ENCODE measurements at places on chromosomes 3 and 15.

GRCh38 chr3:153762411-153763235 is 358.6 kb upstream of the ARHGEF26 start:
- no peak for DNase-seq

DNA sequence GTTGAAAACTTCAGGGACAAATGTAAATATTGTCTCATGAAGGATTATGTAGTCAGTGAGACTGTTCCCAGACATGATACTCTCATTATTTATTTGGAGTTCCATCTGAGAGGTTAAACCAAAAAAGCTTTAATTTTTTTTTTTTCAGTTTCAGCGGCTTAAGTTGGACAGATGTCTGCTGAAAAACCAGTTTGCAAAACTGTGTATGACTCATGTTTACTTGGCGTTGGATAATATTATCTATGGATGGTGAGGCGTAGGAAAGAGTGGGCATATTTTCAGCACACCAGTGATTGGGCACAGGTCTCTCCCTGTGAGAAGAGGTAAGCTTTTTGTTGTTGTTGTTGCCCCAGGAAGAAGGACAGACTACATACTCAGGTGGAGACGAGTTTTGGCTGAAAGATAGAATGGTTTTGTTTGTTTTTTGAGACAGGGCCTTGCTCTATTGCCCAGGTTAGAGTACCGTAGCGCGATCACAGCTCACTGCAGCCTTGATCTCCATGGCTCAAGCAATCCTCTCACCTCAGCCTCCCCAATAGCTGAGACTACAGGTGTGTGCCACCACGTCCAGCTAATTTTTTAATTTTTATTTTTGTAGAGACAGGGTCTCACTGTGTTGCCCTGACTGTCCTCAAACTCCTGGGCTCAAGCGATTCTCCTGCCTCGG is 16.4 kb upstream of the ANXA2 start:
- no peak for DNase-seq

GRCh38 chr3:120151791-120152190 is 57.5 kb upstream of the GSK3B start:
- DNase-seq = no peak

GRCh38 chr3:32836601-32837000 is 18.8 kb downstream of the TRIM71 start:
- no peak for DNase-seq

- no peak for DNase-seq
Observed at GRCh38 chr3:171542976-171543375, 82.8 kb upstream of the TNIK start.

DNA sequence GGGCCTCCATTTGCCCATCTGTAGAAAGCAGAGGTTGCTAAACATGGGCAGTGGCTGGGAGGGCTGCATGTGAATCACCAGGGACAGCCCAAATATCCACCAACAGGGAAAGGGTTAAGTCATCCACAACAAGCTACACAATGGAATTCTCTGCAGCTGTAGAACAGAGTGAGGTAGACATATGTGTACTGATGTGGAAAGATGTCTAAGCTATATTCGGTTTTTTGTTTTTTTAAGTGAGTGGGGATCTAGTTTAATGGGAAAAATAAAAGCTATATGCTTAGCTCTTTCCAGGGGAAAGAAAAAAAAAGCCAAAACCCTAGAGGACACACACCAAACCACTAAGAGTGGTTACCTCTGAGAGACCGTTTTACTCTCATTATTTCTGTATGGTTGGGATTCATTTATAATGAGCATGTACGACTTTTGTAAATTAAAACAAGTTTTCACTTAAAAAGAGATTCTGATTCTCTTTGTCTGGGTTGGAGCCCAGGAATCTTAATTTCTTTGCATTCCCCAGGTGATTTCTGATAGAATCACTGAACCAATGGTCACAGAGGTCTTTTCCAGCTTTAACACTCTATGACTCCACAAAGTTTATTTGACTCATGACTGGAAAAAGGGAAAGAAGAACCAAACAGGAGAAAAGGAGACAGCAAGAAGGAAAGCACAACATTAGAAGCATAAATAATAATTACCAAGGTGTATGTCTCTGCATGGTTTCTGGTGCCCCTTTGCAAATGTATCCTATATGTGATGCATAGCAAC is 19.1 kb downstream of the CRABP1 start:
- no peak for DNase-seq

GRCh38 chr3:156300929-156301840 is 180.8 kb downstream of the KCNAB1 start:
- no peak for DNase-seq

- DNase-seq = no peak
Observed at GRCh38 chr15:51536965-51537574, 85.5 kb downstream of the DMXL2 start.

DNA sequence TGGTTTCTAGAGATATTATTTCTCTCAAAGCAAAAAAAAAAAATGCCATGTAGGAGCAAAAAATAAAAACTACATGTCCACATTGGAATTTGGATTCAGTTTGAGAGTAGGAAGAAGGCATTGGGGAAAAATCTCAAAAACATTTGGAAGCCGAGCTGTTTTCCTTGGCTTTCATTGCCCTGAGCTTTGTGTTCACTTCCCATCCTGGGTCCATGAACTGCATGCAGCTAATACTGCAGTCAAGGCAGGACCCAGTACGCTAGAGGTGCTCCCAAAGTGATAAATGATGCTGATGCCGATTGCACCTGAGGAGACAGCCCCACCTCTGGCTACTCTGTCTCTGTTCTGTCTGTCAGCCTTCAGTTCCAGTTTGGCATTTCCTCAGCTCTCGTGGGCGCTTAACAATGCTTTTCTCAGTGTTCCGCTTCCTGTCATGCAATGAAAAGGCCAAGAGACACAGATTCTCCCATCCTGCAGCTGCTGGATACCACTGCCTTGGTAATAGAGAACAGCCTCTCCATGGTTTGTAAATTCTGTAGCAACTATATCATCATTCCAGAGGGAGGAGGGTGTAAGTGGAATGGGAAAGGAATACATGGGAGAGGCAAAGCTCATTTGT is 181.8 kb downstream of the RYR3 start:
- DNase-seq = no peak

DNA sequence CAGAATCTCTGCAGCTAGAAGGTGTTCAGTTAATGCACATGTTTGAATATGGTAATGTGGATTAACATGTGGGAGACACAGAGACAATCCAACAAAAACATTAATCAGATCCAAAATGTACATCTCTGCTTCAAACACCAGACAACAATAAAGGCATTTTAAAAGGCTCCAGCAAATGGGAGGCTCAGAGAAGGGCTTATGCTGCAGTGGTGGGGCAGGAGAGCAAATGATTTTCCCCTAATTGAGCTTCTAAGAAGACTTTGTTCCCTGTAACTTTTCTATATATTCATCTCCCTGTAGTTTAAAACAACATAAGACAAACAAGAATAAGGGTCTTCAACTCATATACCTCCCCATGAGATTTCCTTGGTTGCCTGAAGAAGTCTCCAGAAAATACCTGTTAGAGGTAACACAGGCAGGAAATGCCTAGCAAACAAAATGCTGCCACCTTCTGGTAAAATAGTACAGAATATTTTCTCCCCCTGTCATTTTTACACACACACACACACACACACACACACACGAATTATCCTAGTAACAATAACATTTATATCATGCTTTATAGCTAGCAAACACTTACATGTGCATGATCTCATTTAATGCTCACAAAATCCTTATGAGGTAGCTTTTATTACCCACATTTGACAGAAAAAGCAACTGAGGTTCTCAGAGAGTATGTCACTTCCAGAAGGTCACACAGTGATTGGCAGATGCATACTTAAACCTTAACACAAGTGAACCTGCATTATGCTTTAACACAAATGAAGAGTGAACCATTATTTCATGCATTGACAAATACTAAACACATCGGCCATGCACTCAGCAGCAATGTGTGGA is 123.4 kb upstream of the MB21D2 start:
- no peak for DNase-seq

DNA sequence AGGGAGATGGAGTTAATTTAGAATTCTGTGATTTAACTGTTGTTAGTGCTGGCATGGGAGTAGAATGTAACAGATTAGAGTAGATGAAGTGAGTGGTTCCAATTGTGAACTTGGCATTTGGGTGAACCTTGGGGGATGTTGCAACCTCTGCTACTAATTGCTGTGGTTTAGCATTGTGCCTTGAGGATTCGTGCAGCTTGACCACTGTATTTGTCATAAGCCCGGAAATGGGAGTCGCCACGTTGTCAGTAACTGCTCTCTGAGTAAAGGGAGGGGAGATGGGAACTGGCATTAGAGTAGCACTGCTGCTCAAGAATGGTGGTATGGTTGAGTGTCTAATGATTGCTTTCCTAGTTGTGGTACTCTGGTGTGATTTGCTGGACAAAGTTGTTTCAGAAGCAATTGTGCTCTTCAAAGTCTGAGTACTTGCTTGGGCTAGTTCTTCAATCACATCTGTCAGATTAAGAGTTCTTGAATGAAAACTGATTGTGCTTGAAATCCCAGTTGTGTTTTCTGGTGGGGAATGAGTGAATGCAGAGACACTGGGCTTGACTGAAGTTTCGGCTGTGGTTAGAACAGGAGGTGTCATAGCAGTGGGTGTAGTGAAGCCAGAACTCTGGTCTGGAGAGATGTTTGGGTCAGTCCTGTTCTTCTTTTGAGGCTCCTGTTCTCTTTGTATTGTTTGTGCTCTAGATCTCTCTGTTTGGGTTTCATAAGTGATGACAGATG is 15.4 kb downstream of the IGSF10 start:
- DNase-seq = no peak

DNA sequence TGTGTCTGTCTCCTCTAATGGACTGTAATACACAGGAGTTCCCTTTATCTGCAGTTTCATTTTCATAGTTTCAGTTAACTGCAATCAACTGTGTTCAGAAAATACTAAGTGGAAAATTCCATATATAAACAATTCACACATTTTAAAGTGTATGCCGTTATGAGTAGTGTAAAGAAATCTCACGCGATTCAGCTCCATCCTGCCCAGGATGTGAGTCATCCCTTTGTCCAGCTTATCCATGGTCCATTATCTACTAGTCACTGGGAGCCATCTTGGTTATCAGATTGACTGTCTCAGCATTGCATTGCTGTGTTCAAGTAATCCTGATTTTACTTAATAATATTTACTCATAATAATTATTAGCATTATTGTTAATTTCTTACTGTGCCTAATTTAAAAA is 14.5 kb downstream of the ZPLD1 start:
- DNase-seq = no peak

DNA sequence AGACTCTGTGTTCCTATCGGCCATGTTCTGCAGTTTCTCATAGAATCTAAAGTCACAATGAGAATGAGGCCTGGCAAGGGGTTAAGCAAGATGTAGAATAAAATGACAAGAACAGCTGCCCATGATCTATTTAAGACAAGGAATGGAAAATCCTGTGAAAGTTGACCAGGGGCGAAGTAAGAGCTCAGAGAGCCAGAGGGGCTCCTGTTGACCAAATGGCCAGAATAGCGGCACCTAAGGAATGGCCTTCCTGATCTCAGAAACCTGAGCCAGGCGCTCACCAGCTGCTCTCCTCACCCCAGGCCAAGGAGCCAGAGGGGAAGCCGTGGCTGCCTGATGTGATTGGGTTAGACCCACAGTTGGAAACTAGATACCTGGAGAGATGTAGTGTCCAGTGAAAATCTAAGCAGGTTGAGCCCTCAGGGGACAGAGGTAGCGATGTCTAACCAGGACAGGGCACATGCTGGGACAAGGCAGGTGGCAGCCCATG is 106.1 kb upstream of the NDN start:
- no peak for DNase-seq

DNA sequence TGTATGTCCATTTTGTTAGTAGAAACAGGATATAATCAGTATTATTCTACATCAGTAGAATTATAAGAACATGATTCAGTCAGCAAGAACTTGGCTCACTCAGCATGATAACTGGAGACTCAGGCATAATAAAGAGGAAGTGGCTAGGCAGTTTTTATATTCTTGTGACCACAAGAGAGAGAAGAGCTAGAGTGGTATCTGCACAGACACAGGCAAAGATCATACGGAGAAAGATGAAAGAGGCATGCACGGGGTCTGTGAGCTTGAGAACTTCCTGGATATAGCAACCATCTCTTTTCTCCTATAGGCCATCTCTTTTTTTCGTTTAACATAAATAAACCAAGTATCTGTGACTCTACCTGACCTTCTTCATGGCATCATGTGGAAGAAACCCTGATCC is 46.8 kb downstream of the MYO5A start:
- DNase-seq = no peak

- DNase-seq = no peak
Observed at GRCh38 chr3:9401986-9402385, 4.6 kb downstream of the SETD5 start.

- no peak for DNase-seq
Observed at GRCh38 chr3:25652921-25653320, 11.8 kb downstream of the TOP2B start.

GRCh38 chr3:177946936-177947335 is 589.3 kb upstream of the KCNMB2 start:
- DNase-seq = no peak

DNA sequence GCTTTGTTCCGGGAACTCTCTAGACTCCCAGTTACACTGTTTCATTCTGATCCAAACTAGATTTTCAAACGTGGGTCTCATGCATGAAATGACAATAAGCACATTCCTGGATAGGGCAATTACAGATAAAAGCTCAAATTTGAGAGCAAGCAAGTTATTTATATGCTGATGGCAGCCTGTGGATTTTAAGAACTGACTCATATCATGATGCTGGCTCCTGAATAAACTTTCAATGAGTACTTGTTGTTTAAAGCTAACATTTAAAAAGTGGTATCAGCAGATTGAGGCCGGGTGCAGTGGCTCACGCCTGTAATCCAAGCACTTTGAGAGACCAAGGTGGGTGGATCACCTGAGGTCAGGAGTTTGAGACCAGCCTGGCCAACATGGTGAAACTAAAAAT is 66.6 kb downstream of the LEO1 start:
- no peak for DNase-seq

- DNase-seq = no peak
Observed at GRCh38 chr3:177197727-177198460, 612 bp upstream of the TBL1XR1 start.

DNA sequence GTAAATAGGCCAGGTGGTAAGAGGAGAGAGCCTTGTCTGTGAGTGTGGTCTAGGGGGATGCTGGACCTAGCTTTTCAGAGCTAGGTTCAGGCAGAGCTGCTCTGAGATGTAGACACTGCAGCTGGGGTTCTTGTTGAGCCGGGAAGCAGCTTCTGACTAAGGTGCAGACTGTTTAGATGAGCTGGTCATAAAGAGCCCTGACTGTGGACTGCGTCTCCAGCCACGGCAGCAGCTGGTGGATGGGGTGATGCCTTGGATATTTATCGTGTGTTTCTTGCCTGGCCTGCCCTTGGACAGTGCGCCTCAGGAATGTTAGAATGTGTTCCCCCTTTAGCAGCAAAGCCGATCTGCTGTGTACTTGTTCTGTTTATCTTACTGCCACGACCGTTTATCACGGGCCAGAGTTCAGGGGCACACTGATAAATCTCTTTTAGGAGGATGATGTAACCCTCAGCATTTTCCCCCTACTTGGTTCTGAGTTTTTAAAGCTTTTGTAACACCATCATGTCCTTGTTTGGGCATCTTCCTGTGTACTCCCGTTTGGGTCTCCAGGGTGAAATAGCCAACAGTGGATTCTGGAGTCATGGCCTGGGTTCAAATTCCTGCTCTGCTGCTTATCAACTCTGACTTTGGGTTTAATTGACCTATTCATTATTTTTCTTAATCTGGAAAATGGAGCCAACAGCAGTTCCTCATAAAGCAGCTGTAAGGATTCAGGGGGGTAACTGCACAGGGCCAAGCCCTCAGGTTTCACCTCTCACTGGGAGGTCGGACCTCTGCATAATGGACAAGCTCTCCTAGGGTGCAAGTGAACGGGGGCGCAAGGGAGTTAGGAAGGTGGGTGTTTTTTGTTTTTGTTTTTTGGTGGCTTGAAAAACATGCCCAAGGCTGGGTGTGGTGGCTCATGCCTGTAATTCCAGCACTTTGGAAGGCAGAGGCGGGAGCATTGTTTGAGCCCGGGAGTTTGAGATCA is 51.4 kb downstream of the FLNB start:
- DNase-seq = peak; percentile 23
